ENCODE measurements at places on chromosomes 11 and 22. TPM values are rescaled to one million over a fixed set of nuclear protein-coding genes. Genes with fewer than 3 reads are reported as not detected.
A peak's percentile ranks its signal among the peaks of the same experiment; 100 is the strongest.

RRM1 gene
- 36.3 TPM for total RNA-seq

OR56B4 gene
- not detected for total RNA-seq

DNA sequence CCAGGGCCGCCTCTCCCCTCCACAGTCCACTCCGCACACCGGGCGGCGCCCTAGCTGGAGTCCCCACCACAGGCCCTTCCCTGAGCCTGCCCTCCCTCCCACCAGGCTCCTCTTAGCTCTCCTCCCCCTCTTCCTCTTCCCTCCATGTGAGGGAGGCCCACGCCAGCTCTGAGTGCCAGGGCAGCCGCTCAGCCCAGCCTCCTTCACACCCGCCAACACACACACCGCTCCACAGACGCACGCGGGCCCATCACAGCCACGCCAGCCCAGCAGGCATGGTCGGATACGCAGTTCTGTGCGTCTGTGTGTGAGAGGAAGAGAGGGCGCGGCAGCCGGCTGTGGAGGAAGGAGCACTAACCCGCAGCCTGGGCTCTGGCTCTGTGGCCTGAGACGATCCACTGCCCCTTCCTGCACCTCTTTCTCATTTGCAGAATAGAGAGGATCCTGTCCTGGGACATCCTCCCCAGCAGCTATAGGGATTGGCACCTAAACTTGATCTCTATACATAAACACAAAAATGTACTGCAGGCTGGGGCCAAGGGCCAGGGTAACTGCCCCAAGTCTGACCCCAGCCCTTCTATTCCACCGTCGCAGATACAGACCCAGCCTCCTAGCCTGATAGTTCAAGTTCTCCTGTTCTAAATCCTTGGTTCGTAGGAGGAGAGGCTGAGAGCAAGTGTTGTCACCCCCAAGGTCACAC, 3.5 kb downstream of the CHRM4 start:
- DNase-seq = no peak

DNA sequence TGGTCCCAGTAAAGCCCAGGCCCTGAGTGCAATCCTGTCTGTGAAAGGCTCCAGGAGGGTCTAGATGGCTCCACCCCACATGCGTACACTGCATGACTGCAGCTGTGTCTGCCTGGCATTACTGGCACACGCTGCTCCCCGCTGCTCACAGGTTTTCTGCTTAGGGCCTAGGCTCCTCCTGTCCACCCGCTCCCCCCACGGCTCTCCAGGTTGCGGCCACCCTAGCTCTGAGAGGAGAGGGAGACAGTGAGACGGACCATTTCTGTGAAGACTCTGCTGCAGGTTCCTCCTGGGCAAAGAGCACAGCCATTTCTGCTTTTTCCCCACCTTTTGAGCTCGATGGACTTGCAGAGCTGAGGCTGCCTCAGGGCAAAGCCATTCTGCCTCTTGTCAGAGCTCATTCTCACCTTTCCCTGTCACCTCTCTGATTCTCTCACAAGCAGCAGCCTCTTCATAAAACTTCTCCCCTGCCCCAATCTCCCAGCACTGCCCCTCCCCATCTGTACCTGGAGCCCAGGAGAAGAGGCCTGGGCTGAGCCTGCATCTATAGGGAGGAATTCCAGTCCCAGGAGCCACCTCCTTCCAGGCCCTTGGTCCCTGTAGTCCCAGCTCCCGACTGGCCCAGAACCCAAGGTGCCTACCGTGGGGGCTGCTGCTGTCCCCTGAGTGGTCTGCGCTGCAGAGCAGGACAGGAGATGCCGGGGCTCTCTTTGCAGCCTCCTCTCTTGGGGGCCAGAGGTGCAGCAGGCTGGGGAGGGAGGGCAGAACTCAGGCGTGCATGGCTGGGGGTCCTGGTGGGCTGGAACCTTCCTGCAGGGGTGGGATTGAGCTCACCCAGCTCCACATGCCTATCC, 433.7 kb upstream of the B3GAT1 start:
- no peak for DNase-seq

DNA sequence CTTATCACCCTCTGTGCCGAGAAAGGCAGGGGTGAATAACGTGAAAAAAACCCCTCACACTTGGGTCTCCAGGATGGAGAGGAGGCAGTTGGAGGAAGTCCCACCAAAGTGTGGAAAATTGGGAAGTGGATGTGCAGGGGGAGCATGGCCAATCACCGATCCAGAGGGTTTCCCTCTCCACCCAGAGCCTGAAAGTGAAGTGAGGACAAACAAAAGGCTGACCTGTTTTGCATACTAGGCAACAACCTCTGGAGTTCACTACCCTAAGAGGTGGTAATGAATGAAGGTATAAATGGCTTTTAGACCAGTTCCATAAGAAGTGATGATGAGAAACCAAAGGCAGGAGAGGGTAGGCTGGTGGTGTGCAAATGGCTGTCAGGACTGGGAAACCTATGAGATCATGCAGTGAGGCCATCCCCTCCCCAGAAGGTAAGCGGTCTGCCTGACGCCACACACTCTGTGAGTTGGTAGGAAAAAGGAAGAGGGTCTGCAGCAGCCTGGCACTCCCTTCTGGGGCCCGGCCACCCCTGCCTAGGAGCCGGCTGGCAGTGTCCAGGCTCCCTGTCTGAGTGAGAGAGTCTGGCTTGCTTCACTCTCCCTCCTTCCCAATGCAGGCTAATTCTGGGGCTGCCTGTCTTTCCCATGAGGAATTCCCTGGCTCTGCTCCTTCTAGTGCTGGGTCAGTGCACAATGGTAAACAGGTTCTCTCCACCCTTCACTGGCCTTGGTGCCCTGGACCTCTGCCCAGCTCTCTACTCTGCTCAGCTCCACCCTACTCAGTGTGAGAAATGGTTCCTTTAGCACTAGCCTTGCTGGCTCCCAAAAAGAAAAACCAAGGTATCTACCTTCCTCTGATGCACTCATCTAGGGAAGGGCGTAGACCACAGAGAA, 15.6 kb downstream of the TBC1D10A start:
- peak; percentile 79 for DNase-seq

DNA sequence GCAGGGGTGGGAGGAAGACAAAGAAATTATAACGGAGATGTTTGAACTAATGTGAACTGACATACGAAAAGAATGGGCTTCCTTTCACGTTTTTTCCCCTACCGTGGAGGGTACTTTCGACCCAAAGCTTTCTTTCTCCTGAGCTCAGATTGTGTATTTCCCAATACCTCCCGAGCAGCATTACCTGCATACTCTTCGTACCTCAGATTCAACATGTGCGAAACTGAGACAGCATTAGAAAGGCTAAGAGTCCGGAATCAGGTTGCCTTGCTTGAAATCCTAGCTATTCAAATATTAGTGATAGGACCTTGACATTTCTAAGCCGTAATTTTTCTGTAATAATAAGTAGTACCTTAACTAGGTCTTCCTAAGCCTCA, 778 bp upstream of the PAK1 start:
- no peak for DNase-seq

DNA sequence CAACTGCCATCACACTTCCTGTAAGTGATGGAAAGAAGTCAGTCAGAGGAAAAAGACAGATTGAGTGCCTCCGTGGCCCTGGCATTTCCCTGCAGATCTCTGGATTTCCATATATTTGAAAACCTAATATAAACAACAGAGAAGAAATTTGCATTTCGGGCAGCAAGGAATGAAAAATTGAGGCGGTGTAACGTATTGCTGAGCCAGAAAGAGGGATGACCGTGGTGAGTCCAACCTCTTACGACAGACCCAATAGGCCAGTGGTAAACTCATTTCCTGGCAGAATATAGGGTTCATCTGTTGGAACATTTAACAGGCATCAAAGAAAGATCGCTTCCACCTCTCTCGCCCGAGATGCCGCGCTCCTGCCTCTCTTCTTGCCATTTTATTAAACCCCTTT, 336.5 kb downstream of the MIAT start:
- DNase-seq = no peak

DNA sequence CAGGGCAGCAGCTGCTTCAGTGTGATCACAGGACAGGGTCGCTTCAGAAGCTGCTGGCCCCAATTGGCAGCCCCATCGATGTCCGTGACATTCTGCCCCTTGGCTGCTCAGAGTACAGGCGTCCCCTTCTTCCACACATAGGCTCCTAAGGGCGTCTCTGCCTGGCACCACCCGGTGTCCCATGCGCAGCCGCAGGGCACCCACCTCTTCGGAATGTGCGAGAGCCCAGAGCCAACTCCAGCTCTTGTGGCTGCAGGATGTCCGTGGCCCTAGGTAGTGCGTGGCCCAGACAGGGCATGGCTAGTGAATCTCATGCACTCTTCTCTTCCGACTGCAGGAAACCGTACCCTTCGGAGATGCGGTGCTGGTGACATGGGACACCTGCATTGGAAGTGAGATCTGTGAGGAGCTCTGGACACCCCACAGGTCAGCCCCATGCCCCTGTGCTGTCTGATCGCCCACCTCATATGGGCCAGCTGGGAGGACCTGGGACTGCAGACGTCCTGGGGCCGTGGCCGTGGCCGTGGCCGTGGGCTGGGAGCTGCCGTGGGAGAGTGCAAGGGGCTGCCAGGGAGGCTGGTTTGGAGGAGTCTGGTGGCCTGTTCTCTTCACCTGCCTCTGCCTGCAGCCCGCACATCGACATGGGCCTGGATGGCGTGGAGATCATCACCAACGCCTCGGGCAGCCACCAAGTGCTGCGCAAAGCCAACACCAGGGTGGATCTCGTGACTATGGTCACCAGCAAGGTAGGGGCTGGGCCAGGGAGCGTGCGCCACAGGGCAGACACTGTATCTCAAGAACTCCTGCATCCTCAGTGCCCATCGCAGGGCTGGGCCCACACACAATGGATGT, 20.2 kb downstream of the NADSYN1 start:
- DNase-seq = no peak

Data from mucosa of descending colon (tissue), 3 donors.